Spinal cord (tissue), 10 donors: ENCODE measurements at places on chromosomes 5 and 9. TPM values are rescaled to one million over a fixed set of nuclear protein-coding genes. Genes with fewer than 3 reads are reported as not detected.

Gene CNTNAP3
- total RNA-seq = 21.3 TPM

Gene PTGDS
- total RNA-seq = 697 TPM

- no peak for DNase-seq
These were observed 15.7 kb upstream of the CEP120 start for GRCh38 chr5:123438902-123439301.

- no peak for DNase-seq
These were observed 284.5 kb upstream of the RASA1 start for GRCh38 chr5:86983208-86983607.

DNA sequence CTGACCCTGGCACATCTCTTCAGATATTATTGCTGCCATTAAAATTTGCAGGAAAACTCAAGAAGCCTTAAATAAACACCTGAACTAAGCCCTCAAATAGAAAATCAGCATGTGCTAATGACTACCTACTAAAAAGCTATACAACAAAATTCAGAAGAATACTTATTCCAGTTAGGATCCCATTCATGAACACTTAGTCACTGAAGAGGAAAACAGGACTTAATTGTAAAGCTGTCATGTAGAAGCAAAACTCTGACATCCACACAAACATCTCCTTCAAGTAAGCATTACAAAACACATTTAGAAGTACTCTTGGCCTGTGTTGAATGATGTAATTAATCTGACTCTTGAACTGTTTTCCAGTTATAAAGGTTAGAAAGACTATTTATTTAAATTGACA lies 19.9 kb downstream of the ELL2 start:
- DNase-seq = no peak
